Activated T-cell treated with anti-CD3 and anti-CD28 coated beads for 24 hours (primary cell): ENCODE measurements at places on chromosomes 12 and 14.
A peak's percentile ranks its signal among the peaks of the same experiment; 100 is the strongest.

DNA sequence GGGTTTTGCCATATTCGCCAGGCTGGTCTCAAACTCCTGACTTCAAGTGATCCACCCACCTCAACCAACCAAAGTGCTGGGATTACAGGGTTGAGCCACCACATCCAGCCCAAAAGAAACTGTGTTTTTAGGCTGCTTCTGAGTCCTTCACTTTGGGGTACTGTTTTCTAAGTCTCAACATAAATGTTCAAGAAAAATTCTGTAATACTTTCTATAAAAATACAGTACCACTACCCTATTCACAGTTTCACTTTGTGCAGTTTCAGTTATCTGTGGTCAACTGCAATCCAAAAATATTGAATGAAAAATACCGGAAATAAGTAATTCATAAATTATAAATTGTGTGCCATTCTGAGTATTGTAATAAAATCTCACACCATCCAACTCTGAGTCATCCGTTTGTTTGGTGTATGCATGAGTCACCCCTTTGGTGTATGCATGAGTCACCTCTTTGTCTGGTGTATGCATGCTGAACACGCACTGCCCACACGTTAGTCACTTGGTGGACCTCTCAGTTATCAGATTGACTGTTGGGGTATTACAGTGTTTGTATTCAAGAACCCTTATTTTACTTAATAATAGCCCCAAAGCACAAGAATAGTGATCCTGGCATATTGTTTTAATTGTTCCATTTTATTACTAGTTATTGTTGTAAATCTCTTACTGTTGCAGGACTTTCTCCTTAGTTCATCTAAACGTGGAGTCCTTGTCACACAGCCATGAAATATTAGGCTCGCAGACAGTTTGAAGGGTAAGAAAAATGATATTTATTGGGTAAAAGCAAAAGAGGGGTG, 190.2 kb downstream of the FSCB start:
- DNase-seq = no peak

DNA sequence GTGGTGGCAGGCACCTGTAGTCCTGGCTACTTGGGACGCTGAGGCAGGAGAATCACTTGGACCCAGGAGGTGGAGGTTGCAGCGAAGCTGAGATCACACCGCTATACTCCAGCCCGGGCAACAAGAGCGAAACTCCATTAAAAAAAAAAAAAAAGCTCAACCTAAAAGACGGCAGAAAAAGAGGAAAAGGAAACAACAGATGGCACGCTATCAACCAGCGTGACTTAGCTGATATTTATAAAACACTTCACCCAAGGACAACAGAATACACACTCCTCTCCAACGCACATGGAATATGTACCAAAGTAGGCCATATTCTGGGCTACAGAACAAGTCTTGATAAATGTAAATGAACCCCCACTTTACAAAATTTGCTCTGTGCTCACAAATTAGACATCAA, 34.0 kb upstream of the CLMN start:
- DNase-seq = no peak

DNA sequence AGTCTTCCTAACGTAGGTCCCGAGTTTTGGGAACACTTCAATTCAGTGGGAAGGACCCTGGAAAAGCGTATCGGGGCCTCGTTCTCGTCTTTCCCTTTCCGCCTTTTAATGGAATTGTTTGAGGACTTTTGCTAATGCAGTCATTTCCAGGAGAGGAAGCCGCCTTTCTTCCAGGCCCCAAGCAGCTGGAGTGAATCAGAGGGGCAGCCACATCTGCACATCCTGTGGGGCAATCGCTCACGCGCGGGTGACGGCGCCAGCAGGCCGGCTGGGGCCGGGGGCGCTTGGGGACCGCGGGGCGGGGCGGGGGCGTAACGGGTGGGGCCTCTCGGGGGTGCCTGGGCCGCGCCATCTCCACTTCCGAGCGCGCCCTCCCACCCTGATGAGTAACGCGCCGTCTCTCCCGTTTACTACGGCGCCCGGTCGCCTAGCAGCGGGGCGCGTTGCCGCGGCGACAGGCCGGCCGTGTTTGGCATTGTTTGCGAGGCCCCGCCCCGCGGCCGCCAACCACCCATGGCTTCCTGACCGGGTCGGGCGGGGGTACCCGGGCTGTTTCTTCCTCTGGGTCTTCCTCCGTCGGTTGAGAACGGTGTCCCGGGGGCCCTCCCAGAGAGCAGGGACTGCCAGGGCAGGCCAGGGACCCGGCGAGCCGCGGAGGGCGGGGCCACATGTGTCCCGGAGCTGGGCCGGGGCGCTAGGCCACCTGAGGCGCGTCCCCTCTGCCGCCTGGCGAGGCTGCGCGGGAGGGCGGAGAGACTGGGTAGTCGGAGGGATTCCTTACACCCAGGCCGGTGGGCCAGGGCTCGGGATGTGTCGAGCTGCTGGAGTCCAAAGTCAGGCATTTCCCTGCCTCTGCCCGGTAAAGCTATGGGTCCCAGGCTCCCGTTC, 2.3 kb downstream of the GSG1 start:
- DNase-seq = peak; percentile 84

GRCh38 chr12:108947097-108947496, 67.2 kb downstream of the DAO start:
- no peak for DNase-seq

DNA sequence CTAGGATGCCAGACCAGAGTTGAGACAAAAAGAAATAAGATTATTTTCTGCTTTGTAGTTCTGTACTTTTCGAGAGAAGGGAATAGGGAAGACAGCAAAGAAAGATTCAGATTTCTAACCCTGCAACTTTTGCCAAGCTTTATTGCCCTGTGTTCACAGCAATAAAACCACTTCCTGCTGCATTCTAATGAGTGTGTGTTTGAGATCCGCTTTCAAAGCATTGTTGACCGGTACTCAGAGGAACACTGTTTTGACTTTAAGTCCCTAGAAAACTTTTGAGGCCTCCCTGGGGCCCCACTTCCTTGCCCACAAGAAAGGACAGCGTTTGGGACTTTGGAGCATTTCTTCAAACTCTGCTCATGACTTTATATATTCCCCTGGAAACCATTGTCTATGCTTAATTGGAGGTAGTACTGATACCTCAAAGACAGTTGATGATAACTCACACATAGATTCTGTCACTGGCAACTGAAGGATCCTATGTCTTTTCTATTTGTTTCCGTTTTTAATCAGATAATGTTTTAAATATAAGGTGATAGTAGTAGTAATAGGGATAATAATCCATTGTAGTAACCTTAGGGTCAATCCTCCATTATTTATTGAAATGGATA, 1.3 kb downstream of the RNASE6 start:
- DNase-seq = no peak

DNA sequence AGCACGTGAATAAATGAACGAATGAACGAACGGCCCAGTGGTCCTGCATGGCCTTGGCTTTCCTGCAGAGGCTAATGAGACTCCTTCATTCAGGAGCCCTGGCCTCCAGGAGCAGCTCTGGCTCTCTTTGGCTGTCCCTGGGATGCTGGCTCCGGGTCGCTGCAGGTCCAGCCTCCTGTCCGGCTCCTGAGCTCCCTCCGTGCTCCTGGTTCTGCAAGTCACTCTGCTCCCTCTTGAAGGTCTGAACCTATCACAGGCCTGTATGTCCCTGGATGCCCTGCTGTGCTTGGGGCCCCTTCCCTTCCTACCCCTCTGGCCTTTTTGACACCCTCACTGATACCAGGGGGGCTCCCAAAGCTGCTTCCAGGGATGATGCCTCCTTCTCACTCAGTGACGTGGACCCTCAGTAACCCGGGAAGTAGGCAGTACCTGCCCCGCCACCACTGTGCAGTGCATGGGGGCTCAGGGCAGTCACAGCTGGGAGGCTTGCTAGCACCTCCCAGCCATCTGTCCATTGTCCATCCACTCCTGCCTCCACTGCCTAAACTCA, 133.7 kb upstream of the C14orf180 start:
- DNase-seq = no peak

DNA sequence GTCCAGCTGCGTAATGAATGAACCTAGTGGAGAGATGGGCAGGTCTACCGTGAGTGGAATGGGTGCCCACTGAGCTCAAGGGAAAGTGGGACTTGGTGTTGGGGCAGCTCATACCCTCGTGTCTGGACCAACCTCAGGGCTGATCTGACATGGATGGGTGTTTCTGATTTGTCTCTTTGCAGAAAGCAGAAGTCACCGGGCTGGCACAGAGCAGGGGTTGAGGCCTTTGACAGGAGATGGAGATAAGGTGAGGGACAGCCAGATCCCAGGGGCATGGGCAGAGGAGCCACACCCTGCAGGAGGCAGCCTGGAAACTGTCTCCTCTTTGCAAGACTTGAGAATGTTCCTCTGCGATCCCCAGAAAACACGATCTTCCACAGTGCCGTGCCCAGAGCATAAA, 20.9 kb upstream of the PPP1CC start:
- DNase-seq = no peak

DNA sequence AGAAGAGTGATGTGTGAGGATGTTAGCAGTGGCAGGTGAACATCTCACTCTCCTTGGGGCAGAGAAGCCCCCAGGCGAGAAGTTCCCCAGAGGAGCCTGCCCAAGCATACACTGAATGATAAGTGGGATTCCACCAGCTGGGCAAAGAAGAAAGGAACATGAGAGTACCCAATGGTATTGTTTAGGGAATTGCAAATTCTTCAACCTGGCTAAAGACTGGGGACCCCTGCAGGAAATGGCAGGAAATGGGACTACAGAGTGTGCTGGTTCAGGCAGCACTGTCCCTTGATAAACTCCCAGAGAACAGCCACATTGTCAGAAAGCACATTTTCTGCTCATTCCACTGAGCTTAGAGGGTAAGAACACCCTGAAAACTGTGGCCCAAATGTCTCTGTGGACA, 121.3 kb downstream of the RPS29 start:
- DNase-seq = no peak

DNA sequence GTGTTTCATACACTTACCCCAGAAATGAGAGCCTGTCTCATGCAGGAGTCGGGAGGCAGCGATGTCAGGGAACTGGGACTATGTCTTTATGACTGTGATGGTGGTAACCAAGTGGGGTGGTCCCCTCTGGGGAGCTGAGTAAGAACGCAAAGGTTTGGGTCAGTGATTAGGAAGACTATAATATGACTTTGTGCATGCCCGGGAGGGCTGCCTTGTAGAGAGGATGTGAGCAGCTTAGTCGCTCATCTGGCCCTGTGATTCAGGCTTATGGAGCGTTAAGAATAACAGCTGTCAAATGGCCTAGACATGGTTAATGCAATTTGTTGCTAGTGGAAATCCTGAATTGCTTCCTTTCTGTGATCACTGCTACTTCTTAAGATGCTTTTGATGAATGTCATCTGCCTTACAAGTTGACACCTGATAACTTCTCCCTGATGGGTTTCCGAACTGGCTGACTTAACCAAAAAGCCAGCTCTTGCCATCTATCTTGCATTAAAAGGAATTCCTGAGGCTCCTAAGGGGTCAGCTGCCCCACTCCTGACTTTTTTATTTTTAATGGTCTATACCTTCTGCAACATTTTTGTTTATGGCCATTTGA, 35.4 kb upstream of the AACS start:
- no peak for DNase-seq

GRCh38 chr12:12266389-12266872, 413 bp downstream of the LRP6 start:
- DNase-seq = no peak
